NCI-H1048 (cell line): ENCODE measurements at places on chromosomes 2 and 18.

GRCh38 chr2:161019311-161019710 is 140.9 kb upstream of the TANK start:
- no peak for DNase-seq

DNA sequence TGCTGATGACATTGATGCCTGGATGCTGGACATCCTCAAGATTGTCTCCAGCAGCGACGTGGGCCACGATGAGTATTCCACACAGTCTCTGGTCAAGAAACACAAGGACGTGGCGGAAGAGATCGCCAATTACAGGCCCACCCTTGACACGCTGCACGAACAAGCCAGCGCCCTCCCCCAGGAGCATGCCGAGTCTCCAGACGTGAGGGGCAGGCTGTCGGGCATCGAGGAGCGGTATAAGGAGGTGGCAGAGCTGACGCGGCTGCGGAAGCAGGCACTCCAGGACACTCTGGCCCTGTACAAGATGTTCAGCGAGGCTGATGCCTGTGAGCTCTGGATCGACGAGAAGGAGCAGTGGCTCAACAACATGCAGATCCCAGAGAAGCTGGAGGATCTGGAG is 94.1 kb upstream of the EML6 start:
- DNase-seq, result no peak

DNA sequence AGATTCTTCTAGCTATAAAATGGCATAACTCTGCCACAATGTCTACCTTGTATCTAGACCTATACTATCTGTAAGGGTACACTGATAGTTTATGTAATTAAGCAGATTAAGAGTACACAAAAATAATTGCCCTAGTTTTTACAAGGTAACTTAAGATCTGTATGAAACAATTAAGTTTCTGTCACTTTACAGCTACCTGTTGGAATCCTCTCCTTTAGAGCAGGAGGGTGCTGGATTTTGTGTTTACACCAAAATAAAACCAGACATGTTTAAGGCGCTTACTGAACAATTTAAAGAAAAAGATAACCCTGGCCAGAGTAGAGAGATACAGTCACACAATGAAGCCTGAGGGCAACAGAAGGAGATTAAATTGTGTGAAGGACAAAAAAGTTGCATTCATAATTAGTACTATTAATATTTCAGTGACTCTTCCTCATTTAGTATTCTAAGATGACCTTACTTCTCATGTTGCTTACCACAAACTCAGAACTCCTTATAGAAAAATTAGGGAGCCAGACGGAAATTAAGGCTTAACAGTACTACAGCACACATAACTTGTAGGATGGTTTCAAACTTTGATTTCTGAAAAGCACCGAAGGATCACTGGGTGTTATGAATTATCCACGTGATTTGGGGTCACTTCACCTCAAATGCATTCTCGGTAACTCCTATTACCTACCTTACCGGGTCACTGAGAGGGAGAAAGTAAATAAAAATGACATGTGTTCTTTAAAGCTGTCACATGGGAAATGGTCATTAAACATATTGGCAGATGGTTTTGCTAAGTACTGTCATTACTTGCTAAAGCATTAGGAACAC is 1.0 kb downstream of the DARS1 start:
- DNase-seq, result no peak

- no peak for DNase-seq
Measured at GRCh38 chr2:2638547-2639220, 307.6 kb upstream of the MYT1L start.

- no peak for DNase-seq
Measured at GRCh38 chr2:126910637-126911036, 11.9 kb downstream of the TEX51 start.

GRCh38 chr2:171227066-171227782 is 66.5 kb upstream of the TLK1 start:
- DNase-seq, result no peak

GRCh38 chr2:50455351-50455939 is 576.5 kb downstream of the NRXN1 start:
- DNase-seq, result no peak

GRCh38 chr2:140359056-140359771 is 1579.0 kb upstream of the NXPH2 start:
- DNase-seq, result no peak

- no peak for DNase-seq
Measured at GRCh38 chr2:85503168-85503850, 35.7 kb upstream of the MAT2A start.

GRCh38 chr2:85596026-85596333 is 435 bp downstream of the RNF181 start:
- no peak for DNase-seq

DNA sequence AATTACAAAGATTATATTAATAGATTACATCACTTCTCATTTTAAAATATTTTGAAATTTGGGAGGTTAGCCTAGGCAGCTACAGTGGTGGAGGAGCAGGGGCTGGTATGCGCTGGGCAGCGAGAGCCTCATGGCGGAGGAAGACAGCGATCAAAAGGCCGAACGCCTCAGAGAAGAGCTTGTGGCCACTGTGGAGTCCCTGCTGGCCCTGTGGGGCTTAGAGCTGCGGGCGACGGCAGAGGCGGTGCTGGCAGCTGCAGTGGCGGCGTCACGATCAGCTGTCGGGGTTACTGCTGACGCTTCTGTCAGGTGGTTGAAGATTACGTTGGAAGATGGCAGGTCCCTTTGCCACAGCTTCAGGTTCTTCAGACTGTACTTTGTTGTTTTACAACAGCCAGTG is 87.4 kb downstream of the ROCK2 start:
- no peak for DNase-seq

DNA sequence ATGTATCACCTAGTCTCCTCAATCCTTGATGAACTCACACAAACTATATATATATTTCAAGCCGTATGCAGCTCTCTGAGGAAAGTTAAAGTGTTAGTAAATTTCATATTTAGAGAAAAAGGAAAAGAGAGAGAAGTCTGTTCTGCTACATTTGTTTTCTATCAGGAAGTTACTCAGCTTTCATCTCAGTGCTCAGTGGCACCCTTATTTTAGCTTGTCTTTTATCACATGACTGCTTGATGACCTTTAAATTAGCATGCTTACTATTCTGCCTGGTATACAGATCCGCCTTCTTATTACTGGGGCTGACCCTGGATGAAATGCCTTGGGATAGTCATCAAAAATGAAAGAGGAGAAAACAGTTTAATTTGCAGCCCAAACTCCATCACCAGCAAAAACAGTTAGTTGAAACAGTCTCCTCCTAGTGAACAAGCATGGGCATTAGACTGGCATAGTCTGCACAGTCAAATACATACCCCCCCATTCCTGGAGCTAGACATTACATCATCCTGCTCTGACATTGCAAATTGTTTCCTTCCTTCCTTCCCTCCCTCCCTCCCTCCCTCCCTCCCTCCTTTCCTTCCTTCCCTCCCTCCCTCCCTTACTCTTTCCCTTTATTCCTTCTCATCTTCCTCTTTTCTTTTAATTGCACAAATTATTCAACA is 215.7 kb downstream of the TMEM182 start:
- DNase-seq, result no peak

DNA sequence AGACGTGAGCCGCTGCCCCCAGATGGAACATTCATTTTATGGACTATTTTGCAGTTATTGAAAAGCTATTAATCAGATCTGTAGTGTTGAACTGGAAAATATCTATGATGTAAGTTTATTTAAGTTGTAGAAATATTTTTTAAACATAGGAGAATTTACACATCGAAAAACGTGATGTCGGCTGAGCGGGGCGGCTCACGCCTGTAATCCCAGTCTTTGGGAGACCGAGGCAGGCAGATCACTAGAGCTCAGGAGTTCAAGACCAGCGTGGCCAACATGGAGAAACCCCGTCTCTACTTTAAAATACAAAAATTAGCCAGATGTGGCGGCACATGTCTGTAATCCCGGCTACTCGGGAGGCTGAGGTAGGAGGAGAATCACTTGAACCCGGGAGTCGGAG is 2.0 kb upstream of the TIA1 start:
- no peak for DNase-seq

DNA sequence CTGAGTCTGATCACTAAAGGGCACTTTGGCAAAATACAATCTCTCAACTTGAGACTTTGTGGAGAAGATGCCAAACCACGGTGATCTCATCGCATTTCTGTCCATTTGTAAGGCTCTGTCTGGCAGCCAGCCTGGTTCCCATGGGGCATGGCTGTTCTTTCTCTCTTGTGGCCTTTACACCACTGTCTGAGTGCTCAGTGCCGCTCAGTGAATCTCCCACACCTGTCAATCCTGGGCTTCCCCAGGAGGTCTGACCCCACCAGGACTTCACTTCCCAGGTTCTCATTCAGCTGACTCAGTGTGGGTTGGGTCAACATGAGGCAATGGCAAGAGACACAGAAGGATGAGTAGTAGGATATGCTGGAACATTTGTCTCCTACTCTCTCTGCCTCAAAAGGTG is 96.8 kb upstream of the TRIB2 start:
- no peak for DNase-seq

DNA sequence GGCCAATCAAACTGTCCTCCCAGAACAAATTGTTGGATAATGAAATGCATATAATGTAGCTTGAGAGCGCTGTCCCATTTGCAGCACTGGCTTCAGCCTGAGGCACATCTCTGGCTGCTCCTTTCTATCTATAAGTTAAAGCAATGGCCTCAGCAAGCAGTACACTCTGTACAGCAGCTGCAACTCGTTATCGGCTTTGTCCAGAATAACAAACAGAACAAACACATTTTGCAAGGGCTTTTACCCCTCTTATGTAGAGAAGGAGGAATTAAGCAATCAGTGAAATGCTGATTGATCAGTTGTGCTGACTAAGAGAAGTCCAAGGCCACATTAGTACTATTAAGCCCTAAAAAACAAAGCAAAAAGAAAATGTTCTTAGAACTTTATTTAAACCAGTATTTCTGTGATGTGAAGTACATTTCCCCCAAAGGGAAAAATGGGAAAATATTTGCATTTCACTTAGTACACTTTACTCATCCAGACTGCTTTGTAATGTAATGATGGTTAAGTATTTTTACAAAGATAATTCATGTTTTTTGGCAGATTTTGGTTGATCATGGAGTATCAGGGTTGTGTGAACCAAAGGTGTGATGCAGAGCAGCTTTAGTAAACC is 15.0 kb upstream of the CPS1 start:
- no peak for DNase-seq

DNA sequence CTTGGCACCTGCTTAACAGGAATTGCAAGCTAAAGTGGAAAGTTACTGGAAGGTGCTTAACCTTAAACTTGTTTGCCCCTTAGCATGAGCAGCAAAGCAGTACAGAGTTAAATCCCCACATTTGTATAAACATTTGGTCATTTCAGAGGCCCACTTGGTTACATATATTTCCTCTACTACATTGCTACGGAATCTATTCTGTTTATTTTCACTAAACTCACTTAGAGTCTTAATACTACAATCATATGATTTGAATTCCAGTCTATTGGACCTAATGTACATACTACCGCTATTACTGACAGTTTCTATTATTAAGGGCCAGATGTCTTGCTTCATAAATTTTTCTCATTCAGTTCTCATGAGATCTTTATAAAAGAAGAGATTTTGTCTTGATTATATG is 1294.0 kb downstream of the LRP1B start:
- no peak for DNase-seq

- DNase-seq, result no peak
Measured at GRCh38 chr18:11368020-11368419, 218.7 kb upstream of the PIEZO2 start.

- DNase-seq, result no peak
Measured at GRCh38 chr2:23705771-23706612, 220.9 kb downstream of the ATAD2B start.

- DNase-seq, result no peak
Measured at GRCh38 chr2:235634435-235635158, 140.8 kb downstream of the AGAP1 start.

- DNase-seq, result no peak
Measured at GRCh38 chr18:69705987-69706386, 241.7 kb downstream of the CD226 start.

GRCh38 chr2:67846370-67847070 is 216.3 kb downstream of the C1D start:
- peak; percentile 82 for DNase-seq

DNA sequence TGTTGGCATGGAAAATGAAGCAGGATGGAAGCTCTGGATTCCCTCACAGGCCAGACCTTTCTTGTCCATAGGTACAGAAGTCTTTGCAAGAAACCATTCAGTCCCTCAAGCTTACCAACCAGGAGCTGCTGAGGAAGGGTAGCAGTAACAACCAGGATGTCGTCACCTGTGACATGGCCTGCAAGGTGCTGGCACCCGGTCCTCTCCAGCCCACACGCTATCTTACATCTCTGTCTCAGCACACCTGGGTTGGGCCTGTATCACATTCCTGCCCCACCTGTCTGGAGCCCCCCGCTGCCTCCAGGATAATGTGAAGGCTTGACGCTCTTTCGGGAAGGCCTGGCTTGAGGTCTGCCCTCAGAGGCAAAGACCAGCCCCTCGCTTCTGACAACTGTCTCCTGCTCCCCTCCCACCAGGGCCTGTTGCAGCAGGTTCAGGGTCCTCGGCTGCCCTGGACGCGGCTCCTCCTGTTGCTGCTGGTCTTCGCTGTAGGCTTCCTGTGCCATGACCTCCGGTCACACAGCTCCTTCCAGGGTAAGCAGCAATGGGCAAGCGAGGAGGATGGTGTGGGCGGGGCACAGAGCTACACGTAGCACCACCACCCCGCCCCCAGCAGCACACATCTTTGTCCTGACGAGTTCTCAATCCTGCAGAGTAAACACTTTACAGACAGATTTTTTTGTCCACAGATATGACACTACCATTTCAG is 6.0 kb downstream of the TMEM214 start:
- DNase-seq, result no peak
